ENCODE measurements at places on chromosomes 6 and 20.

DNA sequence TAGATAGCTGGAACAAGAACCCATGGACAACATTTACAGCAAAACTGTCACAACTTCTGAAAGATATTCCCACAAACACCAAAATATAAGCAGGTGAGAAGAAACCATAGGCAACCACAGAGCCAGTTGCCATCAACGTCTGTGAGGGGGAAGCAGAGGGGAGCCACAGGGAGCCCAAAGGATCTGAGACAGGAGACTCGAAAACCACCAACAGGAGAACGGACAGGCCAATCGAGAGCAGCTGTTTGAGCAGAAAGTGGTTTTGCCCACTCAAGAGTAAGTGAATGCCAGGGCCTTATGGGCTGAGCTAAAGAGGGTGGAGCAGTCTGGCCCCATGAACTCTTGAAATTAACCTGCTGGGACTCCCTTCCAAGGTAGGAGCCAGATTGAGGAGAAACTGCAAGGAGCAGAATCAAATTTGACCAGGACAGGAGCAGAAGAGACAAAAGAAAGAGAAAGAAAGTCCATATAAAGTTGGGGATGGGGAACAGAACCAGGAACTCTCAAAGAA is 195.4 kb downstream of the ANKRD60 start:
- no peak for DNase-seq

GRCh38 chr6:46921731-46922130 is at the start of gene ADGRF5:
Gene ADGRF5, minus strand, starts transcription at chr6:46921938. Its CDS starts 15,176 bp downstream, at chr6:46906762.
- no peak for DNase-seq

- DNase-seq = no peak
These were observed 256.5 kb upstream of the CHD6 start for GRCh38 chr20:41874658-41875057.

- no peak for DNase-seq
These were observed 59.0 kb downstream of the RIN2 start for GRCh38 chr20:19817017-19817416.

GRCh38 chr6:163120223-163120622 is 294.3 kb upstream of the QKI start:
- DNase-seq = no peak

DNA sequence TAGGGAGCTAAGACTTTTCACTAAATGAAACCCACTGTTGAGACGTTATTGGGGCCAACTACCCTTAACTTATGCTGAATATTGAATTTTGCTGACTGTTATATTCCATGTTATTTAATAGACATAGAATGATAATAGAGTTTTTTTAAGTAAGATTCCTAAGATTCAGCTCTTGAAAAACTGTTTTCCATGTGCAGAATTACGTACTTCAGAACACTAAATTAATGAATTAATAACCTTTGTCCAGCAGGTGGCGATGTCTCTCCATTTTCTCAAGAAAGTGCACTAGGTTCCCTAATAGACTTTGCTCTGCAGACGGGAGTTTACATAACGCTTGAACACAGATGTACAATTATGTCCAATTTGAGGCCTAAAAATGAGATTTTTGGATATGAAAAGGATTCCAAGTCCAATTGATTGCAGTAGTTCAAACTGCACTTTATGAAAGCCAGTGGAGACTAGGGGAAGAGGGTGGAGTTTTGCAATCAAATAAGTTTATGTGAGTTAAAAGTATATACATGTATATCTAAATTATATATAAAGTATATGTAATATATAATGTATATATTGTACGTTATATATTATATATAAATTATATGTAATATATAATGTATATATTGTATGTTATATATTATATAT is 282.1 kb downstream of the UST start:
- peak; percentile 77 for DNase-seq

GRCh38 chr6:72132427-72132826 is 246.1 kb downstream of the RIMS1 start:
- no peak for DNase-seq

- no peak for DNase-seq
These were observed 358.0 kb upstream of the CITED2 start for GRCh38 chr6:139732451-139732850.

- DNase-seq = no peak
These were observed 4.0 kb upstream of the CD93 start for GRCh38 chr20:23090147-23090546.

GRCh38 chr6:89035252-89036101 is 45.1 kb upstream of the PNRC1 start:
- DNase-seq = peak; percentile 43

GRCh38 chr6:168384045-168385036 is 56.6 kb upstream of the SMOC2 start:
- no peak for DNase-seq

GRCh38 chr6:146543940-146544615 is 445 bp downstream of the RAB32 start:
- no peak for DNase-seq

Data from NCI-H446 (cell line).